ENCODE measurements at places on chromosomes 12 and 14. TPM values are rescaled to one million over a fixed set of nuclear protein-coding genes. Genes with fewer than 3 reads are reported as not detected.

Gene IL23A
- total RNA-seq = not detected

Gene TRIM9
- 16.0 TPM for total RNA-seq

Gene SHMT2
- total RNA-seq = 39.1 TPM

Gene ATP2A2
- 84.9 TPM for total RNA-seq

Gene PTCSC3
- not detected for total RNA-seq

Gene SERPINA10
- not detected for total RNA-seq

Gene PROX2
- 0.16 TPM for total RNA-seq

DNA sequence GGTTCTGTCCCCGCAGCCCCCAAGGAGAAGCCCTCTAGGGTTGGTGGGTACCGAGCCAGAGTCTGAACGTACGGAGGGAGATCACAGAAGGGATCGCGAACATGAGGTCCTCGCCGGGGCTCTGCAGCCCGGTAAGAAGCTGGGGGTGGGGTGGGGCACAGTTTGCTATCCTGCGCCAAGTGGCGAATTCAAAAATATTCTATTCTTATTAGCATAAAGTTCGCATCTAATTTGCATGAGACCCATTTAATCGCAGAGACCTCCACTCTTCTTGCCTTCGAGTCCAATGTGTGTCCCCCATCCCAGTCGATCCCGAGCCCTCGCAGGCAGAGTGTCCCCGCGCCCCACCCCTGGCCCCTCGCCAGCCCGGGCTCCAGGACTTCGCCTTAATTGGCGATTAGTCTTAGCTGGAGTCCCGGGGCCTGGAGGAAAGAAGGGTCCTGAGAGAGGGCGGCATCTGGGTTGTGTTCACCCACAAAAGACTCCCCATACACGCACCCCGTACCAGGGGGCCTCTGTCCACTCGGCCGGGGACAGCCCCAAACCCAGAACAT, 604 bp upstream of the ARHGEF25 start:
- DNase-seq = peak; percentile 93
- peak overlapping the region; percentile 96 for H3K27ac ChIP-seq
- no peaks in the 10 kb centered on the region for H3K27me3 ChIP-seq

DNA sequence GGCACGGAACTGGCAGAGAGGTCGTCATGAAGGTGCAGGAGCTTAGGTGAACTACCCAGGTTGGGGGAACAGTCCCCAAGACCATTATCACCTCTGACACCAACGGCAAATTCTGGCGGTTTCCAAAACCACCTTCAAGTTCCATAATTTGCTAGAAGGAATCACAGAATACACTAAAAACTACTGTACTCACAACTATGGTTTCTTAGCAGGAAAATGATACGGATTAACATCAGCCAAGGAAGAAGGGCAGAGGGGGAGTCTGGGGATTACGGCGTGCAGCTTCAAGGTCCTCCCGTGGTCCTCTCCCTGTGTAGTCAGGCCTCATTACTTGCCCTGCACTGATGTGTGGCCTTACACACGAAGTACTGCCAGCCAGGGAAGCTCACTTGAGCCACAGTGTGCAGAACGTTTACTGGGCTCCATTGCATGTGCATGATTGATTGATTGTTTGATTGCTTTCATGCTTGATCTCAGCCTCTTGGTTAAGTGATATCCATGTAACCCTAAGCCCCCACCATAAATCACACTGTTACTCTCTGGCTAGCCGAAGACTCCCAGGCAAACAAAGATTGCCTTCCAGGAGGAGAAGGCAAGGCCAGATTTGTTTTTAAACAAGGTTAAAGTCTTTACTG, 837 bp upstream of the STX2 start:
- peak overlapping the region; percentile 87 for H3K4me3 ChIP-seq
- H3K4me1 ChIP-seq = peaks cover 15% of the 10 kb centered on the region
- peak overlapping the region; percentile 61 for H3K27ac ChIP-seq
- DNase-seq = peak; percentile 41
- H3K36me3 ChIP-seq = no peaks in the 10 kb centered on the region
- H3K27me3 ChIP-seq = no peaks in the 10 kb centered on the region

- no peak for DNase-seq
- no peaks in the 10 kb centered on the region for H3K4me1 ChIP-seq
- no peaks in the 10 kb centered on the region for H3K27me3 ChIP-seq
- H3K4me3 ChIP-seq = no peak overlapping the region
- no peak overlapping the region for H3K27ac ChIP-seq
Observed at GRCh38 chr14:88421286-88421685, 35.8 kb downstream of the SPATA7 start.

- no peaks in the 10 kb centered on the region for H3K36me3 ChIP-seq
- no peak overlapping the region for H3K4me3 ChIP-seq
- H3K27ac ChIP-seq = peak overlapping the region; percentile 40
- H3K27me3 ChIP-seq = no peaks in the 10 kb centered on the region
- DNase-seq = no peak
Observed at GRCh38 chr12:25433024-25433423, 120.1 kb downstream of the LMNTD1 start.

GRCh38 chr14:67002994-67003753, 186.1 kb upstream of the GARIN2 start:
- no peaks in the 10 kb centered on the region for H3K4me1 ChIP-seq
- no peak for DNase-seq
- no peaks in the 10 kb centered on the region for H3K36me3 ChIP-seq
- H3K27me3 ChIP-seq = no peaks in the 10 kb centered on the region

GRCh38 chr12:79388011-79388410, 302.8 kb downstream of the PAWR start:
- DNase-seq = no peak
- H3K27me3 ChIP-seq = no peaks in the 10 kb centered on the region
- no peaks in the 10 kb centered on the region for H3K4me1 ChIP-seq
- no peak overlapping the region for H3K4me3 ChIP-seq
- no peaks in the 10 kb centered on the region for H3K36me3 ChIP-seq

- no peaks in the 10 kb centered on the region for H3K36me3 ChIP-seq
- no peaks in the 10 kb centered on the region for H3K27me3 ChIP-seq
- no peak for DNase-seq
- peaks cover 53% of the 10 kb centered on the region for H3K4me1 ChIP-seq
- peak overlapping the region; percentile 93 for H3K27ac ChIP-seq
Observed at GRCh38 chr12:46264057-46264456, 4.8 kb downstream of the SLC38A1 start.

GRCh38 chr12:78483767-78484315, 380.7 kb upstream of the SYT1 start:
- no peaks in the 10 kb centered on the region for H3K27me3 ChIP-seq
- no peaks in the 10 kb centered on the region for H3K36me3 ChIP-seq
- no peak overlapping the region for H3K4me3 ChIP-seq
- H3K27ac ChIP-seq = no peak overlapping the region

DNA sequence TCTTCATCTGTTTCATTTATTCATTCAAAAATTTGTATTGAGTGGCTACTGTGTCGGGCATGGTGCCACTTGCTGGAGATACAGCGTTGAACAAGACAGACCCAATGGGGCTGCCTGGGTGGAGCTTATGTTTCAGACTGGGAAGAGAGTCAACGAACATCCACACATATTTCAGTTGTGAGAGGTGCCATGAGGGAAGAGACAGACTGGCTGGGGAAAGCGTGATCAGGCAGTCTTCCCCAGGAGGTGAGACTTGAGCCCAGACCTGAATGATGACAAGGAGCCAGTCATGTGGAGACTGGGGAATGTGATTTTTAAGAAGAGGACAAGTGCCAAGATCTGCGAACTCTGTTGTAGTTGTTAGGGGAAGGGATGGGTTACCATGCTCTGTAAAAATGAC, 12.2 kb downstream of the BICD1 start:
- H3K4me3 ChIP-seq = no peak overlapping the region
- H3K36me3 ChIP-seq = no peaks in the 10 kb centered on the region
- peaks cover 17% of the 10 kb centered on the region for H3K4me1 ChIP-seq
- H3K27ac ChIP-seq = no peak overlapping the region

All from sigmoid colon (tissue), 7 donors.